ENCODE measurements at places on chromosomes 7 and 10.

DNA sequence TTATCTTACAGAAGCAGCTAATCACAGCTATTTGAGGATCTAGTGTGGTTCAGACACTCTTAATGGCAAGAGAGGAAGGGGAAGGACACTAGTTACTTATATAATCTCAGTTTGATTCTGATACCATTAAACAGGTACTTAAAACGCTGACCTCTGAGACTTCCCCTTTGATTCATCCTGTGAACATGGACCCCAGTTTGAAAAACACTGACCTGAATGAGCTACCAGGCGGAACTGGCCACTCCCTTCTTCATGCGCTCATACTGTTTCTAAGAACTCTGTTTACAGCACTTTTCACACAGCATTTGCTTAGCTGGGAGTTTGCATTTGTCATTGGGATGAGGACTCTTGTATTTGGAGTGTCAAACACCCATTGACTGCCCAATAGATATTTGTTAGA is 45.7 kb downstream of the BEND7 start:
- no peak for DNase-seq
- H3K27ac ChIP-seq = no peak overlapping the region
- peaks cover 3% of the 10 kb centered on the region for H3K4me1 ChIP-seq
- no peaks in the 10 kb centered on the region for H3K36me3 ChIP-seq

DNA sequence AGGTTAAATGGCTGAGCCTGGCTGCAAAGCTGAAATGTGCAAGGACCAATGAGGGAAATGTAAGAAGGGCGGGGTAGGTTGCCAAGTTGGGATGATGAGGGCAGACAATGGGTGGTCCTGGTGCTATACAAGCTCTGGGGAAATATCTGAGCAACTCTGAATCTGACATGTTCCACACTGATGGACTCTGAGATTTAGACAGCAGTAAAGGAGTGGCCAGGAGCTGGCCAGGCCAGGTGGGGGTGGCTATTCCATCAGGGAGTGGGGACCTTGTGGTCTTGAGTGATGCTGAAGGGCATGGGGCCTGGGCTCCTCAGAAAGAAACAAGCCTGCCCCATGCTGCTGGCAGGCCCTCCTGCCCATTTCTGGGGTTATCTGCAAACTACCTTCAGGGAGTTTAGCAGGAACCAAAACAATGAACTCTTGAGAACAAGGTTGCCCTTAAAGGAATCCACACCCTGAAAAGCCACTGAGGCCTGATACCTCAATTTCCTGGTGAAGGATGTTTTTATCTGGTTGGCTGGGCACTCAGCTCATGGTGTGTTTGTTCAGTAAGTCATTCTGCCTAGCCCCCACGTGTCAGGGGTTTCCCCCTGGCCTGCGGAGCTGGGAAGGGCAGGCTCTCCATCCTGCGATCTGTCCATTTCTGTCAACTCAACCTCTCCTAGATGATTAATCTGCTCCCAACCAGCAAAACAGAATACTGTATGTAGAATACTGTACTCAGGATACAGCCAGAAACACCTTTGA is 143.3 kb upstream of the TNS3 start:
- no peak overlapping the region for H3K4me3 ChIP-seq
- no peaks in the 10 kb centered on the region for H3K27me3 ChIP-seq
- H3K27ac ChIP-seq = no peak overlapping the region
- H3K36me3 ChIP-seq = no peaks in the 10 kb centered on the region
- no peaks in the 10 kb centered on the region for H3K4me1 ChIP-seq

- H3K4me1 ChIP-seq = no peaks in the 10 kb centered on the region
- H3K36me3 ChIP-seq = no peaks in the 10 kb centered on the region
- no peaks in the 10 kb centered on the region for H3K27me3 ChIP-seq
Measured at GRCh38 chr7:108178398-108178797, 48.2 kb upstream of the LAMB4 start.

DNA sequence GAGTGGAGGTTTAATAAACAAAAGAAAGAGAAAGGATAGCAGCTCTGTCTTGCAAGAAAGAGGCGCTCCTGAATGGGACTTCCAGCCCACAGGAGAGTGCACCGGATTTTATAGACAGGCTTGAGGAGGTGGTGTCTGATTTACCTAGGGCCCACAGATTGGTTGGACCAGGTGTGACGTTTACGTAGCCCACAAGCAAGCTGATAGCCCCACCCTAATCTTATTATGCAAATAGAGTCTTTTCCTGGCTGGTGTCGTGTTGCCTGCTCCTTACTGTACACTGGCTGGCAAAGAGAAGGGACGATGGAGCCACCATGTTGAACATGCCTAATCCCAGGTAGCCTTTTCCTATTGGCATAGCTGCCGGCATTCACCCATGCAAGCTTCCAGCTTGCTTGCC is 319.7 kb upstream of the POM121L12 start:
- H3K4me1 ChIP-seq = no peaks in the 10 kb centered on the region
- H3K4me3 ChIP-seq = no peak overlapping the region

DNA sequence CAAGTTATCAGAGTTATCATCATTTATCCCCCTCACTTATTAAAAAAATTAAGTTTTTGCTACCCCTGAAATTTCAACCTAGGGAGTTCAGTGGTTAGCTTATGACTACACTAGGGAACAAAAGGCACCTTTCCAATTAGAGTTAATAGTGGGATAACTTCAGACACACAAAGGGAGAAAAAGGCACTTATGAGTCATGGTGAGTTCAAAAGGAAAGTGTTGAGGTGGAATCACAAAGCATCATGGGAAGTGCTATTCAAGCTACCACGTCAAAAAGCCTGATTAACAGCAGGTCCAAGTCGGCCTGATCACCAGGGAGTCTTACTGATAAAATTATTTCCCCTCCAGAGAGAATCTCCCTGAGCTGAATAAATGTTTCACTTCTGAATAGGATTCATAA is 165.7 kb downstream of the C7orf25 start:
- H3K4me3 ChIP-seq = no peak overlapping the region
- no peaks in the 10 kb centered on the region for H3K36me3 ChIP-seq
- DNase-seq = no peak
- no peaks in the 10 kb centered on the region for H3K4me1 ChIP-seq
- H3K27me3 ChIP-seq = peaks cover 4% of the 10 kb centered on the region

DNA sequence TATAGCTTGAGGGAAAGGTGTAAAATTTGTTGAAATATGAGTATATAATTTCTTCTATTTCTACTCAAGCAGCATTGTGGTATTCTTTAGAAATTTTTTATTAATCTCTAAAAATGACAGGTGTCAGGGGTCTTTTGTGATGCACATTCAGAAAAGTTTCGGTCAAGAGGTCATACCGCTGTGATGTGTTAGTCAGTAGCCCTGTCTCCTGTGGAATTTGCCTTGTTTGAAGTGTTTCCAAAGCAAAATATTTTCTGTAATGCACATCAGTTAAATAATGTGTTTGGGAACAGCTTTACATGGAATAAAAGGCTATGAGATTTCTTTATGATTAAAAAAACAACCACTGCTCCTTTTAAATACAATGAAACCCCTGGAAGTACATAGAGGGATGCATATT is 35.8 kb downstream of the FOXP2 start:
- DNase-seq = no peak
- no peaks in the 10 kb centered on the region for H3K36me3 ChIP-seq
- H3K27ac ChIP-seq = no peak overlapping the region
- H3K4me1 ChIP-seq = no peaks in the 10 kb centered on the region
- H3K4me3 ChIP-seq = no peak overlapping the region

DNA sequence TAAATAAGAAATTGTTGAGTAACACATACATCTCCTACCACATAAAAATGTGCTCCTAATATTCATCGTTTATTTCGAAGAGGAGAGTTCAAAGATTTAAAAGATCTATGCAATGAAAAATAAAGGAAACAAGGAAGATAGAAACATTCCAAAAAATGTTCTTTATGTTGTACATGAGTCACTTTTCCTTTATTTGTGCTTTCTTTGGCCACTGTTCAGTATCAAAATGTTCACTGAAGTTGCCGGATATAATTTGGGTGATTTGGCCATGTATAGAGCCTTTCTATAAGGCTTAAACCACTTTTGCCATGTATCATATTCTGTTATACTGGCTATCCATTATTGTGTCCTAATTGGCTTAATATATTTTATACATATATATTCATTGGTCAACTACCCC is 62.9 kb upstream of the PRR15 start:
- DNase-seq = no peak
- no peaks in the 10 kb centered on the region for H3K4me1 ChIP-seq

- H3K4me3 ChIP-seq = no peak overlapping the region
- no peak for DNase-seq
- H3K36me3 ChIP-seq = no peaks in the 10 kb centered on the region
- H3K4me1 ChIP-seq = no peaks in the 10 kb centered on the region
Measured at GRCh38 chr10:113562069-113562468, 9.2 kb downstream of the HABP2 start.

DNA sequence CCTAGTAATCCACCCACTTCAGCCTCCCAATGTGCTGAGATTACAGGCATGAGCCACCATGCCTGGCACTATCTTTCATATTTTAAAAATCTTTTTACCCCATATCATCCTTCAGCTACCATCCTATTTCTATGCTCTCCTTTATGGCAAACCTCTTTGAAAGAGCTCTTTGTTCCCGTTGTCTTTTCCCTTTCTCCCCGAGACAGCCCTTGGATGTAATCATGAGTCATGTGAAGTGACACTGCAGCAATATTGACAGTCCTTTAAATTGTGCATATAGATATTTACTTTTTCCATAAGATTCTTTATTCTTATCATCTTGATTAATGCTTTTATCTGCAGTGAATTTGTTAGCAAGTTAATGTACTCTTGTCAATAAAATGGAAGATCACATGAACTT is 286.6 kb downstream of the ANKRD7 start:
- no peak overlapping the region for H3K27ac ChIP-seq
- no peaks in the 10 kb centered on the region for H3K27me3 ChIP-seq
- no peak overlapping the region for H3K4me3 ChIP-seq
- H3K36me3 ChIP-seq = no peaks in the 10 kb centered on the region

DNA sequence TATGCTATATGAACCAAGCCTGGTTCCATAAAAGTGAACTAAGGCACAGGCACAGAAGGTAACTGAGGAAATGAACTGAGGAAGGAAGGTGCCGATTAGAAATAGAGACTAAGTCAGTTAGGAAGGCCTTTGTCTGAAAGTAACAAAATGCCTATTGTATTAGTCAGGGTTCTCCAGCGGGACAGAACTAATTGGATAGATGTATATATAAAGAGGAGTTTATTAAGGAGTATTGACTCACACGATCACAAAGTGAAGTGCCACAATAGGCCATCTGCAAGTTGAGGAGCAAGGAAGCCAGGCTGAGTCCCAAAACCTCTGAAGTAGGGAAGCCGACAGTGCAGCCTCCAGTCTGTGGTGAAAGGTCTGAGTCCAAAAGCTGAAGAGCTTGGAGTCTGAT is 13.9 kb upstream of the PLXNA4 start:
- H3K27me3 ChIP-seq = no peaks in the 10 kb centered on the region
- no peaks in the 10 kb centered on the region for H3K36me3 ChIP-seq
- no peak overlapping the region for H3K4me3 ChIP-seq
- no peak for DNase-seq
- no peak overlapping the region for H3K27ac ChIP-seq

DNA sequence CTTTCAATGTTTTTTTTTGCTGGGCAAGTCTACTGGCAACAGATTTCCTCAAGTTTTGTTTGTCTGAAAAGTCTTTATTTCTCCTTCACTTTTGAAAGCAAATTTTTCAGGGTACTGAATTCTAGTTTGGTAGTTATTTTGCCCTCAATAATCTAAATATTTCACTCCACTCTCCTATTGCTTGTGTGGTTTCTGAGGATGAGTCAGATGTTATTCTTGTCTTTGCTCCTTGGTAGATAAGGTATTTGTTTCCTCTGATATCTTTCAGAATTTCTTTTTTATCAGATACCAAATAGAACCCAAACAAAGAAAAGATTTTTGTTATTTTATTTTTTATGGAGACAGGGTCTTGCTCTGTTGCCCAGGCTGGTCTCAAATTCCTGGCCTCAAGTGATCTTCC is 99.2 kb upstream of the MALRD1 start:
- H3K4me3 ChIP-seq = no peak overlapping the region
- H3K27ac ChIP-seq = no peak overlapping the region
- no peaks in the 10 kb centered on the region for H3K4me1 ChIP-seq
- no peaks in the 10 kb centered on the region for H3K36me3 ChIP-seq
- H3K27me3 ChIP-seq = no peaks in the 10 kb centered on the region

DNA sequence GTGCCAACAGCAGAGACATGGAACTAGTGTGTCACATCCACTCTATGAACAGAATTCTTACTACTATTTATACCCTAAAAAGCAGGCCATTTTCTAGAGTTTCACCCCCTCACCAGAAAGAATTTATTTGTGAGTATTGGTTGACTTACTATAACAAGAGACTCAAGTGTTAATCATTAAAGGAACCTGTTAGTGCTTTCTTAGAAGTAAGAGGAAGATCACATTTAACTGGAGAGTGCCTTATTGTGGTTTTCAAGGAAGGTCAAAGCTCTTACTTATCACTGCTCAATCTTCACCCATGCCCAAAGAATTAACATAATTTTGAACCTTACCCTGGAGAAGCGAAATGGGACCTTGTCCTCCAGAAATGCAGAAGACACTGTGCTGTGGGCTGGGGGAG is 169.3 kb upstream of the PRSS1 start:
- DNase-seq = no peak
- H3K27me3 ChIP-seq = no peaks in the 10 kb centered on the region
- H3K4me3 ChIP-seq = no peak overlapping the region

- no peak overlapping the region for H3K4me3 ChIP-seq
- H3K4me1 ChIP-seq = peaks cover 2% of the 10 kb centered on the region
- H3K36me3 ChIP-seq = peaks cover 24% of the 10 kb centered on the region
- DNase-seq = no peak
Measured at GRCh38 chr7:156722043-156722826, 81.7 kb downstream of the RNF32 start.

DNA sequence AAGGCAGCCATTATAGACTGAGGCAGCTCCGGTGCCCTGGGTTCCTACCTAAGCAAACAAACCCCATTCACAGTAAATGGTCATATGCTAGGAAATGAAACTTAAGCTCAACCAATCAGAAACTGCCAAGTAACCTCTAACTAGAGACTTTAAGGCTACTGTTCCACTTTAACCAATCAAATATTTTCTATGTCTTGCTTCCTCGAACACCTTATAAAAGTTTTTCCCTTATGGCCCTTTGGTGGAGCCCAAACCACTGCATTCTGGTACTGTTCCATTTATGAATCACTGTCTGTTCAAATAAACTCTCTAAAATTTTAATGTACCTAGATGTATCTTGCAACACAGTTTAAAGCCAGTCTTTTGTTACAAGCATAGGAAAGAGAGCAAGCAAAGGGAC is 361.1 kb downstream of the HGF start:
- H3K27ac ChIP-seq = no peak overlapping the region
- no peak overlapping the region for H3K4me3 ChIP-seq
- H3K27me3 ChIP-seq = no peaks in the 10 kb centered on the region
- no peak for DNase-seq
- H3K36me3 ChIP-seq = no peaks in the 10 kb centered on the region

- H3K36me3 ChIP-seq = no peaks in the 10 kb centered on the region
- no peak for DNase-seq
- no peaks in the 10 kb centered on the region for H3K27me3 ChIP-seq
- H3K27ac ChIP-seq = no peak overlapping the region
Measured at GRCh38 chr7:271266-272107, 18.5 kb upstream of the FOXL3 start.

DNA sequence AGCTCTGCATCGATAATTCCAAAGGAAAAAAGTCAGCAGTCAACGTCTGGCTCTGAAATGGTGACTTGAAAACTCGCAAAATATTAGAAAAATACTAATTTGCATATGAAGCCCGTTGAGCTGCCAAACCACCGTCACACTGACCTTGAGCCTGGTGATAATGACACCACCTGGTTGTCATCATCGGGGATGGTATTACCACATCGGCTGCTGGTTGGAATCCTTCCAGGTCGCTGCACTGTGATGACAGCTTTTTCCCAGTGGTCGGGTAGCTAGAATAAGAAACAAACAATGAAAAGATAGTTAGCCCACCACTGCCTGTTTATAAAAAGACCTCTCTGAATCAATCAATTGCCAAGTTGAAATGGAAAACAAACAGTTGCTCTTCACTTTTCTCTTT is 41.6 kb downstream of the LAMB1 start:
- H3K36me3 ChIP-seq = no peaks in the 10 kb centered on the region
- H3K27ac ChIP-seq = no peak overlapping the region
- no peak overlapping the region for H3K4me3 ChIP-seq
- H3K4me1 ChIP-seq = no peaks in the 10 kb centered on the region
- DNase-seq = no peak
- H3K27me3 ChIP-seq = peaks cover 3% of the 10 kb centered on the region

Measured in activated CD8-positive, alpha-beta T cell treated with anti-CD3 and anti-CD28 coated beads for 36 hours (primary cell).